Stimulated activated CD4-positive, alpha-beta T cell treated with anti-CD3 and anti-CD28 coated beads, Interleukin-15, amount 100 ng/mL, for 1 hour (primary cell): ENCODE measurements at places on chromosomes 4 and X.

GRCh38 chrX:93420525-93421082 lies 252.8 kb downstream of the NAP1L3 start:
- DNase-seq: no peak

DNA sequence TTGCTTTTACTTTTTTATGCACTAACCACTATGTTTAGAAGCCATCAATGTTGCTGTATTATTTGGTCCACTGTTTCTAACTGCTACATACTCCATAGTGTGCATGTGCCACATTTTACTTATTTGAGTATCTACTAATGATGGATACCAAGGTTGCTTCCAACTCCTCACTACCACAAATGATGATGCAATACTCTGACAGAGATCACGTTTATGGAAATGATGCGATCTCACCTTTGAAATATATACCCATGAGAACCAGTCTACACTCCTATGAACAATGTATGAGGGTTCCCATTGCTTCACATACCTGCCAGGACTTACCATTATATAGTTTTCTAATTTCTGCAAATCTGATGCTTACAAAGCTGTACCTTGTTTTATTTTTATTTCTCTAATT lies 44.2 kb downstream of the HUWE1 start:
- no peak for DNase-seq

- no peak for DNase-seq
These were observed 130.8 kb downstream of the CPZ start for GRCh38 chr4:8723222-8723980.

- no peak for DNase-seq
These were observed 719 bp upstream of the BGN start for GRCh38 chrX:153494061-153494460.

GRCh38 chr4:36128689-36129088 lies 115.6 kb downstream of the ARAP2 start:
- DNase-seq: no peak

GRCh38 chrX:141278306-141278705 lies 36.0 kb upstream of the SPANXC start:
- no peak for DNase-seq
